Hematopoietic multipotent progenitor cell treated with erythropoietin and hydrocortisone succinate and interleukin-3 and kit ligand, for 8 days (in vitro differentiated cells): ENCODE measurements at places on chromosomes 2 and 18.

- DNase-seq = no peak
Measured at GRCh38 chr2:151111599-151112278, 149.9 kb downstream of the RBM43 start.

GRCh38 chr2:9071584-9072124, 68.2 kb upstream of the MBOAT2 start:
- no peak for DNase-seq

DNA sequence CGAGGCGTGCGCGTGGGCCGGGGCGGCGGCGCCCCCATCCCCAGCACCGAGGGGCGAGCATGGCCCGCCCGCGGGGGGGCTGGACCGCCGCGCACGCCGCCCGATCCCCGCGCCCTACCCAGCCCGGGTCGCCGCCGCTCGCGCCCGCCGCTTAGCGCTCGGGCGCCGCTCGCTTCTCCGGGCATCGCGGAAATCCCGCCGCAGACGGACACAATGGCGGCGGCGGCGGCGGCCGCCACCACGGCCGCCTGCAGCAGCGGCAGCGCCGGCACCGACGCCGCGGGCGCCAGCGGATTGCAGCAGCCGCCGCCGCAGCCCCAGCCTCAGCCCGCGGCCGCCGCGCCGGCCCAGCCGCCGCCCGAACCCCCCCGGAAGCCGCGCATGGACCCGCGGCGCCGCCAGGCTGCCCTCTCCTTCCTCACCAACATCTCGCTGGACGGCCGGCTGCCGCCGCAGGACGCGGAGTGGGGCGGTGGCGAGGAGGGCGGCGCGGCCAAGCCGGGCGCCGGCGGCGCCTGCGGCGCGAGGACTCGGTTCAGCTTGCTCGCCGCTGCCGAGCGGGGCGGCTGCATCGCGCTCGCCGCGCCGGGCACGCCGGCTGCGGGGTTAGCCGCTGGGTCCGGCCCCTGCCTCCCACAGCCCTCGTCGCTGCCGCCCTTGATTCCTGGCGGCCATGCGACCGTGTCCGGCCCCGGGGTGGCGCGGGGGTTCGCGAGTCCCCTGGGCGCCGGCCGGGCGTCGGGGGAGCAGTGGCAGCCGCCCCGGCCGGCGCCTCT, 453 bp downstream of the CABLES1 start:
- no peak for DNase-seq

- no peak for DNase-seq
Measured at GRCh38 chr2:13413989-13414388, 697.3 kb downstream of the TRIB2 start.

GRCh38 chr2:125638345-125638744, 1017.6 kb upstream of the GYPC start:
- DNase-seq = no peak

DNA sequence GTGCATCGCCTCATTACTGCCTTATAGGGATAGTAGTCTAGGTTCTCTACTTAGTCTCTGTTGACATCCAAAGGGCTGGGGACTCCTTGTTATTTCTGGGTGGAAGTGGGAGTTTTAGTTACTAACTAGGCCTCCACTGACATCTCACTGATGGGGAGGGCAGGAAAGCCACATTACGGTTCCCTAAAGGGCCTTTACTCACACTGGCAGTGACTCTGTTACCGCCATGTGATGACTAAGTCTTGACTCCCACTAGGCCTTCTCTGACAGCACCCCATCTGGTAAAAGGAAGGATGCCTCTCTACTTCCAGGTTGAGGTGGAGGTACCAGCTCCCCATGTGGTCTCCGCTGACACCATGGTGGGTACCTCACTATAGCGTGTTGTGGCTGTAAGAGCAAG, 14.0 kb upstream of the BCL2L11 start:
- DNase-seq = no peak

- no peak for DNase-seq
Measured at GRCh38 chr2:135615404-135615803, 84.1 kb downstream of the R3HDM1 start.

GRCh38 chr2:85722519-85722918, 28.4 kb downstream of the GNLY start:
- no peak for DNase-seq
